Activated CD4-positive, alpha-beta T cell treated with anti-CD3 and anti-CD28 coated beads, Interleukin-2, amount 50 U/mL, for 48 hours (primary cell): ENCODE measurements at places on chromosomes 2 and 18.

- no peak for DNase-seq
Measured at GRCh38 chr2:170314744-170315447, 136.9 kb downstream of the MYO3B start.

- no peak for DNase-seq
Measured at GRCh38 chr2:53381271-53381670, 386.3 kb upstream of the CHAC2 start.

DNA sequence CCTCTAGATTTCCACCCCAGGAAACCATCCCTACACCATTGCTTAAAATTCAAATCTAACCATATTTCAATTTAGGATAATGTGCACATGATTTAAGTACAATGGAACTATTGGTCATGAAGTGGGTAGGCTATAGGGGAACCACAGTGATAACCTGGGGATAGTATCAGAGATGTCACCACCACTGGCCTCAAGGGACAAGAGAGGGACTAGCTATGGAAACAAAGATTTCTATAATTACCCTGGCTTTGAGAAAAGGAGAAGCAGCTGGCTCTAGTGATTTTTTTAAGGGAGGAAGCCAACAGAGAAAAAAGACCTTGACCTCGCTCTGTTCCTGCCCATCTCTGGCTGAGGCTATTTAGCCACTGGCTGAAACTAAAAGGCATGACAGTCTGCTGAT, 132.0 kb downstream of the MEP1B start:
- no peak for DNase-seq

DNA sequence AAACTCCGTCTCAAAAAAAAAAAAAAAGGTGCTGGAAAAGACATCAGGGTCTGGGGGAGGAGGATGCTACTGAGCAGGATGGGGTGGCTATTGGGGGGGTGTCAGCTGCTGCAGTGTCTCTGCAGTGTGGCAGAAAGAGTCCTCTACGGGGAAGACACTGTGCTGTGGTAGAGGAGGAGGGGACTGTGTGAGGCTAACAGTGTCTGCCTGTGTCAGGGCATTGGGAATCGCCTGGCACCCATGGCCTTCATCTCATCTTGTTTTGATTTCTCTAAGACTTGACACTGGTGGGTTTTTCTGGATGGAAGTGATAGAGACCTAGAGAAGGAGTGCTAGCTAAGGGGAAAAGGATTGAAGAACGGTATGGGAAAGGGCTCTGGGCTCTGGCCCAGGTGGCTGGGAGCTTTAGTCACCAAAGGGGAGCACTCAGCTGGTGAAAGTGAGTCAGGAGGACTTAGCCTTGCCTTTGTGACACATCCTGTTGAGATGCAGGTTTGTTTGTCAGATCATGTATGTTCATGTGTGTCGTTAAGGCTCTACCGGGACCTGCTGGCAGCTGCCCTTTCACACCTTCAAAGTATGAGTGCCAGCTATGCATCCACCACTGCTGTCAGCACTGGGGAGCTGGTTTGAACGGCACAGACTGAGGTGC, 58.0 kb downstream of the FARP2 start:
- no peak for DNase-seq

- no peak for DNase-seq
Measured at GRCh38 chr18:48308027-48308635, 101.1 kb downstream of the ZBTB7C start.
